ENCODE measurements at places on chromosomes 3 and 15.

GRCh38 chr15:69979783-69980182 lies 117.9 kb downstream of the TLE3 start:
- no peak for DNase-seq

GRCh38 chr15:78749831-78750230 lies 61.4 kb downstream of the ADAMTS7 start:
- no peak for DNase-seq

GRCh38 chr3:138433892-138434275 lies 532 bp upstream of the ESYT3 start:
- no peak for DNase-seq

GRCh38 chr3:134340982-134341365 lies 33.3 kb downstream of the AMOTL2 start:
- no peak for DNase-seq

- DNase-seq: no peak
Measured at GRCh38 chr15:93190238-93190637, 101.2 kb upstream of the RGMA start.

DNA sequence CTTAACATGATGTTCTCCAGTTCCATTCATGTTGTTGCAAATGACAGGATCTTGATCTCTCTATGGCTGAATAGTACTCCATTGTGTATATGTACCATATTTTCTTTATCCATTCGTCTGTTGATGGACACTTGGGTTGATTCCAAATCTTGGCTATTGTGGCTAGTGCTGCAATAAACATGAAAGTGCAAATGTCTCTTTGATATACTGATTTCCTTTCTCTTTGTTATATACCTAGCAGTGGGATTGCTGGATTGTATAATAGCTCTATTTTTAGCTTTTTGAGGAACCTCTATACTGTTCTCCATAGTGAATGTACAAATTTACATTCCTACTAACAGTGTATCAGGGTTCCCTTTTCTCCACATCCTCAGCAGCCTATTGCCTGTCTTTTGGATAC lies 5.9 kb upstream of the RBP2 start:
- no peak for DNase-seq

GRCh38 chr3:178291574-178292370 lies 244.5 kb upstream of the KCNMB2 start:
- no peak for DNase-seq

DNA sequence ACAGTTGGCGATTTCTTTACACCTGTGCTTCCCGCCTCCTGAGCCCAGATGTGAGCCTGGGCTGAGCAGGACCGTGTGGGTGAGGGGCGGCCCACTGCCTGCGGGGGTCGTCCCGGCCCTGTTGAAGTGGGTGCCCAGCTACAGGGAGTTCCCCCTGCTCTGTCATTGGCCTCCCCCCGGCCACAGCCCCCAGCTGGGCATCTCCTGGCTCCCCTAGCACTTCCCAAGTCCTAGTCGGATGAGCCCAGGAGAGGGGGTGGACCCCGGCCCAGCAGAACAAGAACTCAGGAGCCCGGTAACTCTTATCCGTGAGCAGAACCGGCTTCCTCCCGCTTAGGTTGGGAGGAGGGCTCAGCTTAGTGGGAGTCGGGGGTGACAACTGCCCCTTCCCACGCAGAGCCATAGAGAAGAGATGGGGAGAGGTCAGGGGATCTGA lies 757 bp downstream of the PAQR5 start:
- no peak for DNase-seq

DNA sequence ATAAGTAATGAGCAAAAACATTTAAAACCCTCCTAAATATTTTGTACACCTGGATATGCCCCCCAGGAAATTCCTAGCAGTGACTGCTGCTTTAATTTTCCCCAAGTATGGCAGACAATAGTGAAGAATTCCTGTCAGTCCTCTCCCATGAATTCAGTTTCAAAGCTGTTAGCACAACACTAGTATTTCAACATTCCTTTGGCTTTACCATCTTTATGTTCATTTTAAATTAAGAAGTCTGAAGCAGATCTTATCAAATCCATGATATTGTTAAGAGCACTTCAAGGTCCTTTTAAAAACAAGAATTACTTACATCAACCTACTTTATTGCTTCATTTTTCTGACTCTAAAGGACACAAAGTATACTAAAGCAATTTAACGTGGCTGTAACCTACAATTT lies 28.8 kb upstream of the CDIN1 start:
- no peak for DNase-seq

- DNase-seq: no peak
Measured at GRCh38 chr3:25433106-25433505, 5.0 kb downstream of the RARB start.

DNA sequence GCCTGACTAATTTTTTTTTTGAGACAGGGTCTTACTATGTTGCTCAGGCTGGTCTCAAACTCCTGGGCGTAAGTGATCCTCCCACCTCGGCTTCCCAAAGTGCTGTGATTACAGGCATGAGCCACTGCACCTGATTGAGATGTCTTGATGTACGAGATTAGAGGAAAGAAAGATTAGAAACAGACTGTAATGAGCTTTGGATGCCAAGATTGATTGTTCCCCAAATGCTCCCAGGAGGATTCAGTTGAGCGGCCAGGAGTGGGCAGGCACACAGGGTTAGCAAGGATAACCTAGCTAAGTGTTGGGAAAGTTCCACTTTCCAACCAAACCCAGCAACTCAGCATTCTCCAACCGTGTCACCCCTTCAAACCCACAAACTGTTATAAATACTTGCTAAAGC lies 63.7 kb downstream of the SRGAP3 start:
- DNase-seq: no peak

- DNase-seq: no peak
Measured at GRCh38 chr15:51759557-51760070, 8.2 kb downstream of the TMOD2 start.

- DNase-seq: no peak
Measured at GRCh38 chr3:35659768-35660167, 20.4 kb downstream of the ARPP21 start.

DNA sequence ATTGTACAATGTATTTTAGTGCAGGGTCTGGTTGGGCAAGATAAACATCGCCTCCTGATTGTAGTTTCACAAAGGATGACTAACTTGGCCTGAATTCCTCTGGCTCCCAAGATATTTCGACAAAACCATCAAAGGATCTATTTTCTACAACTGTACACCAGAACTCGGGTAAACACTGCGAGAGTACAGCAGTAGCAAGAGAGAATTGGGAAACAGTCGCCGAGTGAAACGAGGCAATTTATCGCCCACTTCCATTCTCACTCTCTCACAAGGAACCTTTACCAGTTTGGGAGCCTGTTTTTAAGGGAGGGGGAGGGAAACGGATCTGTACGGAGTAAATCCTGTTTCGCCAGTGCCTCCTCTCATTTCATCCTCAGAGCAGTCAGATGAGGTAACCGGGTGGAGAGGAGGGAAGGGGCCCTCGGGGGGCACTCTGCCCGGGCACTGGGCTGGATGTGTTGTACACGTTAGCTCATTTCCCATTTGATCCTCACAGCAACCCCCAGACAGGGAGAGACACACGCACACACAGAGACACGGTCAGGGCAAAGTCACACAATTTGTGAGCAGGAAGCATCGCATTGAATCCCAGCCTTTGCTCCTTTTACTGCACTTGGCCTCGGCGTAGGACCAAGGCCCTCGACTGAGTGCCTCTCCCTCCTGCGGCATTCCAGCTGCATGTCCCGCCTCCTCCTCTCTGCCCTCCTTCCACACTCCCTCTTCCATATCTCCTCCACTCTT lies 120.1 kb downstream of the LIPC start:
- DNase-seq: no peak

- peak; percentile 9 for DNase-seq
Measured at GRCh38 chr3:42979044-42979972, at the start of gene GASK1A. GASK1A (plus strand) TSS chr3:42979311; CDS start chr3:42979643, 332 bp downstream.

- no peak for DNase-seq
Measured at GRCh38 chr3:37688756-37689155, 172.9 kb upstream of the CTDSPL start.

- no peak for DNase-seq
Measured at GRCh38 chr15:99212406-99212805, 37.0 kb downstream of the TTC23 start.

DNA sequence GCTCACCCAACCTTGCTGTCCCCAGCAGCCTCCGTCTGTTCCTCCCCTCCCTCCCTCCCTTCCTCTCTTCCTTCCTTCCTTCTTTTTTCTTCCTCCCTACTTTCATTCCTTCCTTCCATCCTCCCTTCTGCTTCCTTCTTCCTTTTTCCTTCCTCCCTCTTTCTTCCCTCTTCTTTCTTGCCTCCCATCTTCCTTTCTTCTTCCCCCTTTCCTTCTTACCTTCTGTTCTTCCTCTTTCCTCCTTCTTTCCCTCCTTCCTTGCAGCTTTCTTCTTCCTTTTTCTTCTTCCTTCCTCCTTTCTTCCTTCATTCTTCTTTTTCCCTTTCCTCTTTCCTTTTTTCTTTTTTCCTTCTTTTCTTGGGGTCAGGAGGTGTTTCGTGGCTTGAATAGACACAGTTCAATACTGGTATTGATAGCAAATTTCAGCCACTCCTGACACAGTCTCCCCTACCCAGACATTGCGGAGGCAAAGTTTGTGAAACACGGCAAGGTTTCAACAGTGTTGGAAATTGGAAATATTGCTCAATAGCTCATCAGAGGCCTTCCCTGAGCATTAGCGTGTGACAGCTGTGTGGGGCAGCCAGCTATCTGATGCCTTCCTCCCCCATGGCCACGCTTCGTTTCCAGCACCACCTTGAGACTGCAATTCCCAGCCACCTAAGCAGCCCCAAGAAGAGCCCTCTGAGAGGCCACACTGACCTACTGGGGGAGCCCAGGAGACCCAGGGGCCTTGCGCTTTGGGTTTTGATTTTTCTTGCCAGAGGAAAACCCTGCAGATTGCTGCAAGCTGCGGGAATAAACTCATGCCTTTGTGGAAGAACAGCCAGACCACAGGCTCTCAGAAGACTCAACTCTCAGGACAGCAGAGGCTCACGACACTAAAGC lies 82.2 kb downstream of the KLF15 start:
- DNase-seq: no peak

- no peak for DNase-seq
Measured at GRCh38 chr3:182238126-182238525, 526.4 kb downstream of the SOX2 start.

DNA sequence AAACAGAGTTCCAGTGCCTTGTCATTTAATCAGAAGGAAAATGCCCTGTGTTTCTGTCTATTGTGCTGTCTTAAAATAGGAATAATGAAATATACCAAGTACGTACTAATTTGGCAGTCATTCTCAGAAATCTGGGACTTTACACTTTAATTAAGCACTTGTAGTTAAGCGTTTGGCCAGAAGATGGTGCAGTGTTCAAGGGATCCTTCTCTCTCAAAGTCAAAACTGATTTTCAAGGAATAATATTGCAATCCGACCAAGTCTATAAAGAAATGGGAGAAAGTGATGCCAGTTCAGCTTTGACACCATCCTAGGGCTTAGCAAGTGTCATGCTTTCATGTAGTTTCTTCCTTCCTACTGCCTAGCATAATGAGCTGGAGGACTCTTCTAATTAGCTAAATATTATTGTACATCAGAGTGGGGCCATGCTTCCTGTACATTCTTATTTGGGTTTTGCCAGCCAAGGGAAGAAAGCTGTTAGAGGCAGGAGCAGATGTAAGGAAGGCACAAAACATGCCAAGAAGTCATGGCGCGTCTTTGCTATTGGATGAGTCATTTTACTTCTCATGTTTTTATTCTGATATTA lies 64.8 kb downstream of the SAMMSON start:
- DNase-seq: no peak

- DNase-seq: no peak
Measured at GRCh38 chr3:176159796-176160195, 1037.5 kb downstream of the TBL1XR1 start.

GRCh38 chr3:179809639-179810038 lies 156.8 kb downstream of the USP13 start:
- DNase-seq: no peak

GRCh38 chr3:58612830-58613229 lies 35.6 kb upstream of the FAM107A start:
- no peak for DNase-seq
